ENCODE measurements at places on chromosomes 12 and 14.

DNA sequence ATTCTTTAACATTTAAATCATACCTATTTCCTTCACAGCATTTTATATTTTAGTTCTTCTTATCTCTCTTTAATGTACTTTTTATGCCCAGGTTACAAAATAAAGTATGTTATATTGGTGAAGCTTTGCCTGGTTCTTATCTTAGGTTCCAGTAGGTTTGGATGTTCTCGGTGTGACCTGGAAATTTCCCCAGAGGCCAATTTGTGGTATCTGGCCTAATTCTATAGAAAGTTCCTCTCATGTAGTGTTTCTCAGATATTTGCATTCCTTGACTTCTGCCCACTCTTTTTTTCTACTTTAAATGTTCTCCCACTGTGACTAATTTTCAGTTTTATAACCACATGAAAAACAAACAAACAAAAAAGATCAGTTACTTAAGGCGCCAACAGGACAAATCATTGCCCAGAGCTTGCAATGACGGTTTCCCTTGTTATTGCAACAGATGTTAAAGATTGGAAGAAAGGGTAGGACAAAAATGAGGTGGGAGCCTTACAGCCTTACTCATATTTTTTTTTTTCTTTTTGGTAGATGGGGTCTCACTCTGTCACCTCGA lies 41.2 kb upstream of the PPM1H start:
- DNase-seq = no peak

GRCh38 chr14:99011385-99011784 lies 260.6 kb downstream of the BCL11B start:
- no peak for DNase-seq

DNA sequence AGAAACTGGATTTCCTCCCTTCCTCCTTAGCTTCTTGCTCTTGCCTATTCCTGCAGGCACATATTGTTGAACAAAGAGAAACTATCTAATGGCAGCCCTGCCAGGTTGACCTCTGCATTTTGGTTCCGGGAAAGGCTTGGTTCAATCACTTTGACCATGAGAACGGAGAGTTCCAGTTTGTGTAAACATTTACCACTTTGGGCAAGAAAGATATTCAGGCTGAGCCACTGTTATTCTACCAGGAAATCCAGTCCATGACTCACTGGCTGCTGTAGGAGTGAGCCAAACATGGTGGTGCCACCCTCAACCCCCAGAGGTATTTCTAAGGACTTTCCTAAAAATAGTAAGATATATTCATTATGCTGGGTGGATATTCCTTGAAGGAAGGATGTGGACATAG lies 242.2 kb upstream of the OR4E1 start:
- no peak for DNase-seq

DNA sequence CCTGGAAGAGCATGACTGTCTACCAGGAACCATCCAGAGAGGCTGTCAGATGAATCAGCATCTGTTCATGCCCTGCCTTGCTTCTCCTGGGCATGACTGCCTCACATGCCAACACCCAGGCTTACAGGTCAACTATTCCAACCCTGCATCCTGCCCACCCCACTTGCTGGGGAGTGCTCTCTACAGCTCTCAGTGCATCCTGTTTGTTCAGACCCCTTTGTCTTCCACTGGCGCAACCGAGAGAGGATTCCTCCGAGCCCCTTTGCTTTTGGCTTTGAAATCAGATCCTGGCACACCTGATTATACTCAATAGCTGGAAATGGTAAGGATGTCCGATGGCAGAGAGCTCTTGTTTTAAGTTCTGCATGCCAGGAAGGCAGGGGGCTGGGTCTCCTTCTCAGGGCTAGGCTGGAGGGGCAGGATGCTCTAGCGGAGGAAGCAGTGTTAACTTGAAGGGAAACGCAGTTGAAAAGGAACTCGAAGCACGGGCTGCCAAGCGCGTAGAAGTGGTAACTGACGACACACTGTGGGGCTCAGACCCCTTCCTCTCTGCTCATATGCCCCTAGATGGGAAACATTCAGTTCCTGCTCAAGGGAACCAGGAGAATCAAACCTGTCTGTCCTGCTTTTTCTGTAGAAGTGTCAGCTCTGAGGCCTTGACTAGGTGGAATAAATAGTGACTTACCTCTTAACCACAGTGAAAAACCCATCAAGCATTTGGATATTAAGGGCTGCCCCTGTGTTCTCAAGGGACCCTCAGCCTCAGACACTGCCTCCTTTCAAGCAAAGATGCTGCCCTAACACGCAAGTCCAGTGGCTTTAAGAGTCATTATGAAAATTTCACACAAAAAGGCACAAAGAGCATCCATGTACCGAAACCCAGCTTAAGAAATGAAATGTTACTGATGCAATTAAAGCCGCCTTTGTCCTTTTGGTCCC lies 297.5 kb downstream of the ZFP36L1 start:
- no peak for DNase-seq

GRCh38 chr14:103679351-103679750 lies 35.9 kb downstream of the XRCC3 start:
- no peak for DNase-seq

Data from T-helper 17 cell (primary cell).